ENCODE measurements at places on chromosomes 11 and 22.

DNA sequence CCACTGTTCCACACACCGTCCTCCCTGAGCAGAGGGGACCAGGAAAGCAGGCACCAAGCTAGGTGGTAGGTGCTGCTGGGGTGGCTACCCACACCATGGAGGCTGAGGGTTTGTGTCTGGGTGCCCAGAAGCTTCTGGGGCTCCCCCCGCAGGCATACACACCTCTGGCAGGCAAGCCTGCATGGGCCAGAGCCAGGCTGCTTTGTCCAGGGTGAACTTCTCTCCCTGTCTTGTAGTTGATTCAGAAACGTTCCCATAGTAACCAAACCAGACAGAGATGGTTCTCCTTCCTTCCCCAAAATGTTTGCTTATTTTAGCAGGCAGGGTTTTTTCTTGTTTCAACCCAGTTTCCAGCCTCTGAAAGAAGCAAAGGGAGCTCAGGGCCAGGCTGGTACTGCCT is 40.9 kb upstream of the SUSD2 start:
- DNase-seq: no peak

- no peak for DNase-seq
Observed at GRCh38 chr11:26731084-26731456, 9.2 kb upstream of the SLC5A12 start.

DNA sequence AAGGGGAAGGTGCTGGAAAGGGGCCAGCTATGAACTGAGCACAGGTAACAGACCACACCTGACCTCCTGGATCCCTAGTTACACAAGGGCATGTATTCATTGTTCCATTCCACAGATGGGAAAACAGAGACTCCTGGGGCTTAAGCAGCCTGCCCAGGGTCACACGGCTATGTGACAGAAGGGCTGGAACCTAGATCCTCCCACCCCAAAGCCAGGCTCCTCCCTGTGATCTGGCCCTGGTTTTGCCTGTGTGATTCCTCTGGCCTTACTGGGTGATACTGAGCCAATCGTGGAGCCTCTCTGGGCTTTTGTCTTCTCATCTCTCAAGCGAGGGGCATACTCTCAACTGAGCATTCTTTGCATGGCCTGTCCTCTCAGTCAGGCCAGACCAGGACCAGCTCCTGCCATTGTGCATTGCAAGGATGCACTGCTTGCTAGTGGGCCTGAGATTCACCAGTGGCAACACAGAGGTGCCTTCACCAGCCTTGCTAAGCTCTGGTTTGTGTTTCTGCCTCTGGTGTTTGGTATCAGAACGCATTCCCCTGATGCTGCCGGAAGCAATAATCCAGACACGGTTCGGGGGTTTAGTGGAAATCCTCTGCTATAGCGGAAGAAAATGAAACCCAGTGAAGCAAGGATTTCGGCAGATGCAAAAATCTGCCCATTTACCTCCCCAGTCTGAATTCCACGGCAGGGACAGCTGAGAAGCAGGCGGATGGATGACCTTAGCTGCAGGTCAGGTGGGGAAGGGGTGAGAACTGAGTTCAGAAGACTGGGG is 226.6 kb downstream of the ST3GAL4 start:
- no peak for DNase-seq

GRCh38 chr22:43840431-43840830 is 21.9 kb downstream of the SULT4A1 start:
- no peak for DNase-seq

DNA sequence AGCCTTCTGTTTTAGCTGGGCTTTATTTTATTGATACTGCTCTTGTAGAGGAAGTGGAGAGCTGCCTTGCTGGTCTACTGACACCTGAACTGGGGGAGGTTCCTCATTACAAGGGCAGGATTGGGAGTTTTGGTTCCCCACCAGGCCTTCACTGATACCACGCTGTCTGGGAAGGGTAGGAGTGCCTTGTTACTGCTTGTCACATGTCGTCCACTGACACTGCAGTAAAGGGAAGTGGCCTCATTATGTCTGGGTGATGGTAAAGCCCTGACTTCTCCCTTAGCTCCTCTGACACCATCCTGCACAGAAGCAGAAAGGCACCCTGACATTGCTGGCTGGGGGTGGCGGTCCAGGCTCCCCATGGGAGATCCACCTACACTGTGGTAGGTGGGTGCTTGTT is 38.7 kb upstream of the ELF5 start:
- no peak for DNase-seq

- no peak for DNase-seq
Observed at GRCh38 chr22:29116397-29117123, 43.7 kb downstream of the KREMEN1 start.
